ENCODE measurements at places on chromosomes 4 and X.

DNA sequence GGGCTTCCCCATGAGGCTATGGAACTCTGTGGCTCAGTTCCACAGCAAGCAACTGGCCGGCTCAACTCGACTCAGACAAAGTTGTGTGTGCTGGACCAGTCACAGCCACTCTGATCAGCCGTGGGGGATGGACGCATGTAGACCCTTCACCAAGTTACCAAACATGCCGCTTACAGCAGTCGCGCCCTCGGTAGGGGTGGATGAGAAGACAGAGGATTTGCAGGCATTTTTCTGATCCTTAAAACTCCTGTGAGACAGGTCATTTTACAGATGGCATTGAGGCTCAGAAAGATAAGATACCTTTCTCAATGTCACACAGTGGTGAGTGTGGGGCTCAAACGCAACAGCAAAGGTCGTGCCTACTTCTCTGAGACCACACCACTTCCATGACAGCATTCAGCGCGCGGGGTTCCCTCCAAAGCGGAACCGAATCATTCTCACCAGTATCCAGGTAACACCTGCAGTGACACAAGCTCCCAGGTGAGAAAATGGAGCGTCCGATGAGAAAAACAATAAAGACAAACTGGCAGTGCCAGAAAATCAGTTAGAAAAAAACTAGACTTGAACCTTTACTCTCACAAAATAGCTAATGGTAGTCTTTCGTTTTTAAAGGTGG lies 83.6 kb downstream of the RELL1 start:
- no peak for DNase-seq

DNA sequence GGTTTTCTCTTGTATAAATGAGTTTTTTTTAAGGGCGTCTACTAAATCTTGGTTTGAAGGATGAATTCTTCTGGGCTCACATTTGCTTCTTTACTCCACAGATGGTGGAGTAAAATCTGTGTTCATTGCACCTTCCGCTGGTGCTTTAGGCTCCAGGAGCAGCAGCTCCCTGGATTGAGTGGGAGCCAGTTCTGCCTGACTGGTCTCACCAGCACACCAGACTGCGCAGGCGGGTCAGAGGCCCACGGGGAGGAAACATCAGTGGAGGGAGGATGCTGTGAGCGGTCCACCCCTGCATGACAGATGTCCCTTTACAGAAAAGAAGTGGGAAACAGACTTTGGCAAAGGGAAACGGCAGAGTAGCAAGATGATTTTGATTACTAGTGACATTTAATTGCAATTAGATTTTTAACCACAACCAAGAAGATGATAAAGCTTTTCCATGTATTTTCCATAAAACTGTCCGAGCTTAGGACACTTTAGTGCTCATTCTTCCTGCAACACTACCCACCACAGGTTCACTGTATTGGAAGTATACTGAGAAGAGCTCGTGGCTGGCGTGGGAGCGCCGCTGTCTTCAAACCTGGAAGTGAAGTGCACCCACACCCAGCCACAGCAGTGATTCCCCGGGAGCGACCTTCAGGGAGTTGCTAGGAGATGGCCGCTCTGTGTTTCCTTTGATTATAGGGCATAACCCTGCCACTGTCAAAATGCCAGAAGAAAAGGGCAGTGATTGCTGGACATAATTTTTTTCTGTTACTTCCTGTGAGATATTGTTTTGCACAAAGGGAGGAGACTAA lies 95.2 kb downstream of the SORBS2 start:
- DNase-seq, result peak; percentile 59

DNA sequence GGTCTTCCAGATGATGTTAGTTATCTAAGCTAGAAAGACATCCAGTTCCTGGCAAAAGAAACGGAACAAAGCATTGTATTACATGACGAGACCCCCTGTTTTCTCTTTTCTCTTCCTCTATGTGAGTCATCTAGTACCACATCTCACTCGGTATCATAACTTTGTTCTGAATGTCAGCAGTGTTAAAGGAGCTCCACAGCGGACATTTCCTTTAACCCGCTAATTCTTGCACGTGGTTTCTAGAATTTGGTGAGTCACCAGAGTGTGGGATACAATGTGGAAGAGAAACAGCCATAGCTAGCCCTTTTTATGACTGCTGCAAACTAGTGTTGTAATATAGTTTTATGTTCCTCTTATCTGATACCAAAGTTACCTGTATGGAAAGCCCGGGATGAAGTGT lies 243.7 kb downstream of the TENM3 start:
- no peak for DNase-seq

DNA sequence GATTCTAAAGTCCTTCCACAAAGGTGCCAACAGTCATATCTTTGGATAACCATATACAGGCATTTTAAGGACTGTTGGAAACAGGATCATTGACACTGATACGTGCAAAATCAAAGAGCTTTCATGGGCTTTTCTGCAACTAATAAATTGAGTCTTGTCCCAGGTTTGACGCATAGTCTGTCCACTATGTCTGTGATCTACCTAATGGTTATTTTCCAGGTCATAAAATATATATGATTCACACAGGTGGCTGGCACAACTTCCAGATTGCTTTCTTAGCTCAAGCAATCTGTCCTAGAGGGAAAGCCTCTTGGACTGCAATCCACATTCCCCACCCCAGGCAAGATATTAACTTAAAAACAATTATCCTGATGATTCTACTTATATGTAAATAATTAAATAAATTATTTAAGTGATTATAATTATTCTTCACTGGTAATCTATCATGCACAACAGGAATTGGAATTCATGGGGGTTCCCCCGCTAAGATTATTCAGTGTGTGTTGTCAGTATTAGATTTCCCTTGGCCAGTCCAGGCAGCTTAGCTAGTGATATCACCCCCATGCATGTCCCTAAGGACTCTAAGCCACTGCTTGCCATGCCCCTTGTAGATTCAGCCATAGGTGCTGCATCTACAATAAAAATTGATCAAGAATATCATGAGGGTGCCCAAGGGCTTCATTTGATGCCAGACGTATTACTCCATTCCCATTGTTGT lies 97.8 kb downstream of the TLL1 start:
- no peak for DNase-seq

DNA sequence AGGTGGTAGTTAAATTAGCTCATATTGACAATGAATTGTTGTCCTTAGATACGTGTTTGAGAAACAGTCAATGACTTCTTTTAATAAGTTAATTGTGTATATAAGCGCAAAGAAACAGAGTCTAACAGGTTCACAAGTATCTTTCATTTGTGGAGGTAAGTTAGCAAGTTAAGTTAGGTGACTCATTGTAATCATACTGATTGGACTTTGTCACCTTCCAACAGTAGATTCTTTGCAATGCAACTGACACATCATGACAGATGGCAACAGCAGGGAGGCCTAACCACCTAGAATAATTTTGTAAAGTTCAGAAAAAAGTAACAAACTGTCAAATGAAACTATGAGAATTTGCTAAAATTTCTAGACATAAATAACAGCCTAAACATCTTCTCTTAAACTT lies 207.6 kb upstream of the PITX2 start:
- DNase-seq, result no peak

DNA sequence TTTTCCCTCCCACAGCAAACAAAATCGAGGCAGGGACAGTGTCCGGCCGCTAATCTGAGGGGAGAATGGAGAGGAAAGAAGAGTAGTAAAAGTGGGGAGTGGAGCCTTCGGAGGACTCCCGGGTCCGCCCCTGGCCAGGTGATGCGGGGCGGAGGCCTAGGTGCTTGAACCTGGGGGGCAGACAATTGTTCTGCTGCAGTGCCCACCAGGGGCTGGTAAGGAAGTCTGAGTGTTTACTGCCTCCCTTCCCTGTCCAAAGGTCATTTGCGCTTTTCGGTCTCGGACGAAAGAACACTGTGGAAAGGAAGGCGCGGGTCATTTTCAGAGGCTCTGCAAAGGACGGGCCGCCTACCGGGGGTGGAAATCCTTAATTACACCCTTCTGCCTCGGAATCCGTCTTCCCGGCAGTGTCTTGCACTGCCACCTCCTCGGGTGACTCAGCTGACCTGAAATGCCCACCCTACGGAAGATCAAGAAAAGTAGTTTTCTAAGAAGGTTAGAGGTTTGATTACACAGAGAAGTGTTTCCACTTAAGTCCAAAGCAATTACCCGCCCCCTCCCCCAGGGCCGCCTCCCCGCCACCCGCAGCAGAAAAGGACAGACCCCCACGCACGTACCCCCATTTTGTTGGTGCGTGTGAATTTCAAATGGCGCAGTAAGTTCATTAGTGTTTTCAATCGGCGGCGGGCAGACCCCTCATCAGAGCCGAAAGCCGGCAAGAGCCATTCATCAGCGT lies 99.9 kb upstream of the TENM3 start:
- peak; percentile 49 for DNase-seq
